Heart left ventricle (tissue), 16 donors: ENCODE measurements at places on chromosomes 11 and 22. TPM values are rescaled to one million over a fixed set of nuclear protein-coding genes. Genes with fewer than 3 reads are reported as not detected.

Gene CARS1
- 18.6 TPM for total RNA-seq

Gene FAM180B
- total RNA-seq, result 0.63 TPM

- DNase-seq, result peak; percentile 72
These were observed at the start of gene STK33 for GRCh38 chr11:8593935-8594909. STK33 (minus strand) TSS chr11:8594228; CDS start chr11:8474905, 119,323 bp downstream.

- no peak for DNase-seq
These were observed 96.3 kb upstream of the ZBED5 start for GRCh38 chr11:10954184-10954583.

- peak; percentile 74 for DNase-seq
These were observed at the start of gene SYNGR1 for GRCh38 chr22:39349967-39350726. SYNGR1 (plus strand) TSS chr22:39349991; CDS start chr22:39350011, 20 bp downstream.

GRCh38 chr11:91124363-91124762 is 901.5 kb upstream of the CHORDC1 start:
- no peak for DNase-seq

- no peak for DNase-seq
These were observed 54.3 kb downstream of the ST14 start for GRCh38 chr11:130213979-130214281.

Gene TSGA10IP
- total RNA-seq, result not detected

Gene ZNF280A
- total RNA-seq, result not detected

- DNase-seq, result no peak
These were observed 942 bp upstream of the RPS6KA4 start for GRCh38 chr11:64357904-64358535.

GRCh38 chr11:126510621-126511370 is 155.3 kb downstream of the ST3GAL4 start:
- DNase-seq, result no peak

- DNase-seq, result no peak
These were observed 34.2 kb upstream of the CSNK2A3 start for GRCh38 chr11:11387207-11387606.

DNA sequence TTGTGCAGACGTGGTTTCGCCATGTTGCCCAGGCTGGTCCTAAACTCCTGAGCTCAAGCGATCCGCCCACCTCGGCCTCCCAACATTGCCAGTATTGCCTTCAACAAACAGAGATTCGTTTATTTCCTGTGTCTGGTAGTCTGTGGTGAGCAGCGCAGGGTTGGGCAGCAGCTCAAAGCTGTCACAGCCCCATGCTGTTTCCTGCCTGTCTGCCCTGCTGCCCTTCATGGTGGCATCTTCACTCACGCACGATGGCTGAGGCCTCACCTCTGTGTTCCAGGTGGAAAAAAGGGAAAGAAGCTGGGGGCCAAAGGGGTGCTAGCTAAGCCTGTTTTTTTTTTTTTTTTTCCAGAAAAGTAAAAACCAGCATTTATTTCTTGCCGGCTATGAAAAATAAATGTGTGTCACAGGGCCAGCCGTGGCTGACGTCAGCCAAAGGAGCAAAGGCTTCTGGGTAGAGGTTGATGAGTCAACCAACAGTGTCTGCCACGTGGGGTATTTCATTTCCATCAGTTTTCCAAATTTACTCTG is 28.8 kb downstream of the TBC1D22A start:
- no peak for DNase-seq

DNA sequence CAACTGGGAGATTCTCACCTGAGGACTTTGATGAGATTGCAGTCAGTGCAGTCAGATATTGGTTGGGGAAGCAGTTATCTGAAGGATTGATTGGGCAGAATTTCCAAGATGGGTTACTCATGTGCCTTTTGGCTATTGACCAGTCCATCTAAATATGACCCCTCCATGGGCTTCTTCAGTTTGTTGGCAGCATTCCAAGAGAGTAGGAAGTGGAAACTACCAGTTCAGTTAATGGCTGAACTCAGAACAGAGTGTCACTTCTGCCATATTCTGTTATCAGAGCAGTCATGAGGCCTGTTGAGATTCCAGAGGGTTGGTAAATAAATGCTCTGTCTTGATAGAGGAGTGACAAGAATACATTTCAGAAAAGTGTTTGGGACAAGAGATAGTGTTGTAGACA is 71.0 kb downstream of the CYP2R1 start:
- no peak for DNase-seq

GRCh38 chr11:9825315-9825714 is 161.4 kb downstream of the SWAP70 start:
- no peak for DNase-seq

DNA sequence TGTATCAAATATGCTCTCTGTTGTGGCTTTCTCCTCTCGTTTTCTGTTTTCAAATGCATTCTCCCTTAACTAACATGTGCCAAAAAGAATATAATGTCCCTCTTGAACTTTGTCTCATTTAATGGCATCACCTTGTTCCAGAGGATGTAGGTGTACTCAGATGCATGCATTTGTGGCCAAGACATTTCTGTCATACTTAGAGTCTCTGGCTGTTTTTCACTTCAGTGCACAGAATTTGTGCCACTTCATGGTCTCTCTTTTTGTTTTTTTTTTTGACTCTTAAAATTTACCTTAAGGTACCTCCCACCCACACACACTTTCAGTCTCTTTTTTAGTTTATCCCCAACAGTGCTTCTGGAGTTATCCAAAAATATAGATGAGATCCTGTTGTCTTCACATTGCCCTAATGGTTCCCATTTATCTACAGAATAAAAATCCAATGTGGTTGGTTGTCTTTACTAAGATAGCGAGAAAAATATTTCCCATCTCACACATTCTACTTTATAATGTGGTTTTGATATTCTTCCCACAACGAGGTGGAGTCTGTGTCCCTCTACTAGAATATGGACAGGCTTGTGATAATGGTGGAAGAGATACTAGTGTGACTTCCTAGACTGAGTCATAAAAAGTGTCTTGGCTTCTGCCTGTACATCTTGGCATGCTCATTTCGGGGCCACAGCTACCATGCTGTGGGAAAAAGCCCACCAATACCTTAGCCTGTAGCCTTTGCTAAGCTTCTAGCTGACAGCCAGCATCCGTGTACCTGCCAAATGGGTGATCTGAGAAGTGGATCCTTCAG is 125.8 kb downstream of the DDX10 start:
- DNase-seq, result no peak

GRCh38 chr11:120565466-120566155 is 54.1 kb downstream of the GRIK4 start:
- no peak for DNase-seq

- DNase-seq, result peak; percentile 70
These were observed at the start of gene ELMOD1 for GRCh38 chr11:107590460-107591377. ELMOD1 (plus strand) TSS chr11:107591147; CDS start chr11:107618190, 27,043 bp downstream.

- DNase-seq, result no peak
These were observed 36.2 kb downstream of the SEZ6L start for GRCh38 chr22:26205494-26205893.

DNA sequence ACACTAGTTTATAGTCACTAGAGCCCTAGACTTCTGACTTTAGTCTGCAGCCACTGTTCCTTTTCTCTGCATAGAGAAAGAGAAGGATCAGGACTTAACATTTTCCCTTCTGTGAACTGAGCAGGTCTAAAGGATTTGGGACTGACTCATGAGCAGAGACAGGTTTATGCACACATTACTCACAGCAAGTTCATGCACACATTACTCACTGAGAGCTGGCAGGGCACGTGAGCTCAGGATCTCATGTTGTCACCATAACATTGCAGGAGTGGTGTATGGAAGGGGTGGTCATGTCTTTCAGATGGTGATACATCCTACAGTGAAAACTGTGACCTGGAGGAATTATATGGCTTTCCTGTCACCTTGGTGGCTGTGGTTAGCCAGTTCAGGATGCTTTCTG is 56.4 kb downstream of the CEP164 start:
- DNase-seq, result no peak

GRCh38 chr11:13876423-13876822 is 86.1 kb upstream of the SPON1 start:
- no peak for DNase-seq

- no peak for DNase-seq
These were observed 7.4 kb upstream of the PIM3 start for GRCh38 chr22:49953027-49953679.

- no peak for DNase-seq
These were observed 850.3 kb downstream of the OPCML start for GRCh38 chr11:132681971-132682370.

- no peak for DNase-seq
These were observed 122.6 kb upstream of the LMO1 start for GRCh38 chr11:8386134-8386864.

- no peak for DNase-seq
These were observed 33.0 kb upstream of the NARS2 start for GRCh38 chr11:78607696-78608095.

Gene LIF
- total RNA-seq, result 0.12 TPM

Gene MUC2
- not detected for total RNA-seq
